ENCODE measurements at places on chromosomes 4 and X.

DNA sequence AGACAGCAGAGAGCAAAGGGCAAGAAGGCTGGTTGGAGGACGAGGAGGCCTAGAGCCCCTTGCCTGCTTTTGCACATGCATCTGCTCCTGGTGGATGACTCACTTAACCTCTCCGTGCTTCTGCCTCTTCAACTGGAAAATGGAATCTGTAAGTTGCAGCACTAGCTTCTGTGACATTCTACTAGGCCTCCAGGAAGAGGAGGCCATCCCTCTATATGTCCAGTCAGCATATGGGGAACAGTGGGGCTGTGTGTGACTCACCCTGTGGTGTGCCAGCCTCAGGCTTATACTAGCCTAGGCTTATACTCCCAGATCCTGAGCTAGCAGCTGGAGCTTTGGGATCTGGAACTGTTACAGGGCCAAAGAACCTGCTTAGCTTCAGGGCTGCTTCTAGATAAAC is 36.0 kb downstream of the RTL9 start:
- DNase-seq, result no peak

DNA sequence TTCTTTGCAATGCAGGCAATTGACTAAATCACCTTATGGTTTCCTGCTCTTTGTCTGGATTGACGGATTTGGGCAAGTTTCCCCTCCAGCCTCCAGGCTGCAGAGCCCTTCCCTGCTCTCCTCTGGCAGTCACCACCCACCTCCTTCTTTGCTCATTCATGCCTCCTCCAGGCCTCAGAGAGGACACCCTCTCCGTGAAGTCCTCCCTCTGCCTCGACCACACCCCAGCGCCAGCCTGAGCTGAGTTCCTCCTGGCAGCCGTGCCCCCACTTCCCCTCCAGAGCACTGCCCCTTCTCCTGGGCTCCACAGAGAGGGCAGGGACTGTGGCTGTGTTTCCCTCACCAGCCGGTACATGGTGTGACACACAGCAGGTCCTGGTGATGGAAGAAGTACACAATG is 53.7 kb downstream of the DCTD start:
- DNase-seq, result no peak

DNA sequence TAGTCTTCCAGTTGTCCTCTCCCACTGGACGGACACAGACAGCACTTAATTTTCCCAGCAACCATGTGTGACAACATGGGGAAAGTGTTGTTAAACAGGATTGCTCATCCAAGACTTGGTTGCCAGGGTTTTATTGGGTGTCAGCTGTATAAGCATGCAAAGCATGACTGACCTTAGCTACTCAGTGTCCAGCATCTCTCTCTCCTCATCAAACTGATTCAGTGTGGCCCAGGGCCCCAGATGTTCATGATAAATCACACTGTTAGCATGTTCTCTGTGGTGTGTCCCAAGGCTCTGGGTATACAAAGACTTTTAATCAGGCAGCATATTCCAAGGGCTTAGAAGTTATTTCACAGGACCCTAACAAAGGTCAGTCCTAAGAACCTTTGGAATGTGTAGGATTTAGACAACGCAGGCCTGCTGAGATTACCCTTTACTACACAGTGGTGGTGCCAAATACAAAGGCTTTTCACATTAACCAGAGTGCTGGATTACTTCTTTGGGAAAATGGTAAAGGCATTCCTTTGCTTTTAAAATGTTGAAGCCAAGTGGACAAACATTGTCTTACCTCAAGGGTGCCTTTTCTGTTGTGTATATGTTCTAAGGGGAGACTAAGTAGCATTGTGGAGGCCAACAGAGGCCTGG is 213.3 kb downstream of the GLUD2 start:
- no peak for DNase-seq

DNA sequence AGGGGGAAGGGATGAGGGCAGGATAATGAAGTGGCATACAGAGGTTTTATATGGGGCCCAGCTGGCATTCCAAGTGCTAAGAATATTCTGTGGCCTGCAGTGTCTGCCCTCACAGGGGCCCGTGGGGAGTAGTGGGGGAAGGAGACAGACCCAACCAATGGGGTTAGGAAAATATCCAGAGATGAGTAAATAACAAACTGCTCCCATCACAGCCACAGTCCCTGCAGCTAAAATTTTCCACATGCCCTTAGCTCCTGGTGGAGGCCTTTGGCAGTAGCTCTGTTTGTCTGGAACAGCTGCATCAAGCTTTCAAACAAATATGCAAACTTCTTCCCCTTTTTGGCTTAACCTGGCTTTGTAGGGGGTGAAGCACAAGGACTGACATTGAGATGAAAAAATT is 3.1 kb downstream of the SRPX2 start:
- DNase-seq, result no peak

DNA sequence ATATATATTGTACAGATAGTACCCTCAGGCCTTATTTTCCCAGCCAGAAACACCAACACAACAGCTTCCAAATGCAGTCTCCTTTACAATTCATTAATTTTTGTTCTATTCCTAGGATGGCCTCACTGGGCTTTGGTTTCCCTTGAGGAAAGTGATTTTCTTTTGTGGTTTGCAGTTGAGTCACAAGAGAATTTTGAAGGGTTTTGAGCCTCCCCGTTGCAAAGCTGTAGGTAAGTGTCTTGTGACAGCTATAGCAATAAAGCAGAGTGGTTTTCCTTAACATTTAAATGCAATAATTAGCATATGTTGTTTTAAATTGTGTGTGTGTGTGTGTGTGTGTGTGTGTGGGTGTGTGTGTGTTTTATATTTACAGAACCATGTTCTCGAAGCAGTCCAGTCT is 54.1 kb upstream of the WDR17 start:
- DNase-seq, result no peak

DNA sequence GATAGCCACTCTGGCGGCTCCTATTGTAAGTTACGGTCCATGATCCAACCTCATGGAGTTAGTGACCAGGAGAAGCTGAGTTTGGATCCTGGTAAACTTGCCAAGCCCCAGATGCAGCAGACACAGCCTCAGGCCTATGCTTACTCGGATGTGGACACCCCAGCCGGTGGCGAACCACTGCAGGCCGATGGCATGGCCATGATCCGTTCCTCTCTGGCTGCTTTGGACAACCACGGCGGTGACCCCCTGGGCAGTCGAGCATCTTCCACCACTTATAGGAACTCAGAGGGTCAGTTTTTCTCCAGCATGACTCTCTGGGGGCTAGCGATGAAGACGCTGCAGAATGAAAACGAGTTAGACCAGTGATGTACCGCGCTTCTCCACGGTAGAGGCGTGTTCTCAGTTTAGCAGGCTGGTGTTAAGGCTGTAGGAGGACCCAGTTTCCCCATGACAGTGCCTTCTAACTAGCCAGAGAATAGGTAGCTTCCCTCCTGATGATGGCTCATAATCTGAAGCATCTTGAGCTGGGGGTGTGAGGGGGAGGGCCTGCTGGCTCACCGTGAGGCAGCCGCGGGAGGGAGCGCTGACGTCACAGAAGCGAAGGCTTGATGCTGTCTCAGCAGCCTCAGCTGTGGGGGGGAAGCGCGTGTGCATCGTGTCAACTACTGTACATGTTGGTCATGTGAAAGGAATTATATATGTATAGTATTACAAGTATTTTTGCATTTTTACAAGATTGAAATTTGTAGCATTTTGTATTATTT is 31.1 kb downstream of the ZBTB49 start:
- DNase-seq, result no peak

GRCh38 chrX:46178763-46179162 is 366.5 kb downstream of the ZNF674 start:
- no peak for DNase-seq

DNA sequence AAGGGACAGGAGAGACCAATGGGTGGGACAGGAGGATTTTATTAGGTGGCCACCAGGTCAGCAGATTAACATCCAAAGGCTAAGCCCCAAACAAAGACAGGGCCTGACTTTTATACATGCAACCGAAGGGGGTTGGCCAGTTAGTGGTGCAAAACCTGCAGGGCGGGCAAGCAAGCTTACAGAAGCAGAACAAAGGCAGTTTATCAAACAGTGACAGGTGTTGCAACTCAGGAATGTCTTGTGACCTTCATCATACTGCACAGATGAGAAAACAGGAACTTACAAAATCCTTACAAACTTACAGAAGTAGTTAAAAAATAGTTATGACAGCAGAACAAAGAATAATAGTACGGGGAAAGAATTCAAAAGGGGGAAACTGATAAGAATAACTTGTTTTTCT is 708.1 kb downstream of the GLUD2 start:
- DNase-seq, result no peak

- DNase-seq, result no peak
Observed at GRCh38 chrX:112851806-112852205, 11.2 kb upstream of the AMOT start.

DNA sequence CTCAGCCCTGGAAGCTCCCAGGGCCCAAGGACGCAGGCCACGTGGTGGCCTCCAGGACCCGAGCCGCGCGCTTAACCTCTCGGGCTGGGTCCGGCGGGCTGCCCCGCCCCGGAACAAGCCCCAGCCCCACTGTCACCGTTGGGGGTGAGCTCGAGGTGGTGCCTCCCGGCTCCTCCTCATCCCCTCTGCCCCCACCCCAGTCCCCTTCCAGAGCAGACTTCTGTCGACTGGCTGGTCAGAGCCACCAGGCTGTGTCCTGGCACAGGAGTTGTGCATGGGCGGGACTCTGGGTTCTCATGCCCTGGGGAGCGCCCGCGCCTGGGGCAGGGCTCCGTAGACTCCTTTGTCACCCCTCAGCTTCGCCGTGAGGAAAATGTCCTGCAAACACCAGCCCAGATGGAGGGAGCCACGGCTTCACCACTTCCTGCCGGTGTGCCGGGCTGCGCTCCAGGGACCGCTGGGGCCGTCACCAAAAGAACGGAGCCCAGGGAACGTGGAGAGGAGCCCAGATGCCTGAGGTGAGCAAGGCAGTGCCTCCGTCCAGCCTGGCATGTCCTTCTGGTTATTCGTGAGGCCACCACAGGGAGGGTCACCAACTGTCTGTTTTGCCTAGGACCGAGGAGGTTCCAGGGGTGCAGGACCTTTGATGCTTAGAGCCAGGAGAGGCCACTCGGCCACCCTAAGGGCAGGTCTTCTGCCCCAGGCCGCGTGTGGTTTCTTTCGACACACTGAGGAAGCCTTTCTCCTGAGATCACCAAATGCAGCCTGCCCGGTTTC is 7.1 kb upstream of the RGS12 start:
- DNase-seq, result no peak

GRCh38 chr4:167831855-167832254 is 260.5 kb upstream of the ANXA10 start:
- DNase-seq, result no peak

GRCh38 chr4:106647451-106647850 is 278.9 kb upstream of the GIMD1 start:
- no peak for DNase-seq

DNA sequence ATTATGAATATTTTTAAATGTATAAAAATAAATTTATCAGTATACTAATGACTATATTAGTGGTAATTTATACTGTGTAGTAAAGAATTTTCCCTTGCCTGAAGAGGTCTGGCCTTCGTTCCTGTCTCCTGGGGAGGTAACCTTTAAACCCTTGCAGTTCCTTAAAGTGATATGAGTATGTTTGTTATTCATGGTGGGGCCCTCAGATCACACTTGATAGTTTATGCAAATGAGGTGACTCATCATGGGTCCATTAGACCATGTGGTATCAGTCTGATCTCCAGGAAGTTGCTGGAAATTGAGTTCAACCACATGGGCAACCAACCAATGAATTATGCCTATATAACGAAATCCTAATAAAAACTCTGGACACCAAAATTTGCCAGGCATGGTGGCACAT is 904.1 kb downstream of the RPA4 start:
- no peak for DNase-seq

DNA sequence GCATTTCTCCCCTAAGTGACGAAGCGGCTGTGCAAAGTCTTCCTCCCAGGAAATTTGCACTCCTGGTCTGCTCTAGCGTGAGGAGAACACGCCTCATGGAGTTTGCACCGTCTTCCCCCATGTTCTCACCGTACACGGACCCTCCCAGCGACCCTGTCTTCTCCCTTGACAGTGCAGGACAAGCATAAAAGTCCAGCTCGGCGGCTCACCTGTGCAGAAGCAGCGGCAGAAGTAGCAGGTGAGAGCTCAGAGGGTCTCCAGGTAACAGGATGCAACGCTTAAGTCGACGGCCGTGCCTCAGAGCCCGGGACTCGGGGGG is 314 bp downstream of the P2RY8 start:
- DNase-seq, result no peak

DNA sequence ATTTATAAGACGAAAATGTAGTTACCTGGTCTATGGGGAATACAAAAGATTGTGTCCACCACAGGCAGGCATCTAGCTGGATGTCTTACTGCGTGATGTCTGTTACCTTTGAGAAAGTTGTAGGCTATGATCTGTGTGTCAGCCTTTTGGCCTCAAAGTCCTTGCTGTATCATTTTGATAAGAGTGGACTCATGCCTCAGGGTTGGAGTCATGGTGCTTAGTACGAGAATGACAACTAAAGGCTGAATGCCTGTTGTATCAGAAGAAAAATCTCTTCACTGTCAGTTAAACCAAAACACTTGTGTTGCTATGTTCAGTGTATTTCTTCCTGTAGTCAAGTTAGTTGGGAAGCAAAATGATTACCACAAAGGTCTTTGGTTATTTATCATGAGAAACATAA is 226.2 kb downstream of the ARHGAP10 start:
- DNase-seq, result no peak

- no peak for DNase-seq
Observed at GRCh38 chrX:24870143-24870542, 145.6 kb downstream of the ARX start.

GRCh38 chr4:78694457-78694787 is 81.7 kb upstream of the BMP2K start:
- DNase-seq, result no peak

DNA sequence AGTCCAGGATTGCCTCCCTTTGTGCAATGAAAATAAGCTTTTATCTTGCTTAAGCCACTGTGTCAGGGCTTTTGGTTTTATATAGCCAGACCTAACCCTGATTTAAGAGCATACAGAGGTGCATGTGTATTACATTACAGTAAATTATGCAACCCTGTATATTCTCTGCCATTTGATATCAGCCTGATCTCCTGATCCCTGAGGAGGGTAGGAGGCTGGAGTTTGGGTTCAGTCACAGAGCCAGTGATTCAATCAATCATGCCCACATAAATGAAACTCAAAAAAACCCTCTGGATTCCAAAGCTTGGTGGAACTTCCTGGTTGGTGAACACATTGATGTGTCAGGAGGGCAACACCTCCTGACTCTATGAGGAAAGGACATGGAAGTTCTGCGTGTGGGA is 7.3 kb upstream of the KLHL8 start:
- DNase-seq, result no peak
